ENCODE measurements at places on chromosomes 2 and 18. TPM values are rescaled to one million over a fixed set of nuclear protein-coding genes. Genes with fewer than 3 reads are reported as not detected.

DNAH7 gene
- total RNA-seq: 0.42 TPM

ATG16L1 gene
- 36.1 TPM for total RNA-seq

GRCh38 chr2:196142825-196143224, 28.6 kb downstream of the STK17B start:
- H3K27ac ChIP-seq: no peak overlapping the region
- no peak for DNase-seq
- H3K36me3 ChIP-seq: peaks cover 14% of the 10 kb centered on the region
- H3K4me3 ChIP-seq: no peak overlapping the region
- no peaks in the 10 kb centered on the region for H3K27me3 ChIP-seq
- H3K4me1 ChIP-seq: no peaks in the 10 kb centered on the region

- peaks cover 30% of the 10 kb centered on the region for H3K36me3 ChIP-seq
- H3K27ac ChIP-seq: no peak overlapping the region
- no peak overlapping the region for H3K4me3 ChIP-seq
- H3K4me1 ChIP-seq: peaks cover 3% of the 10 kb centered on the region
- DNase-seq: no peak
- H3K27me3 ChIP-seq: no peaks in the 10 kb centered on the region
Measured at GRCh38 chr2:233482616-233483015, 84.0 kb downstream of the USP40 start.

- H3K27me3 ChIP-seq: no peaks in the 10 kb centered on the region
- H3K4me3 ChIP-seq: no peak overlapping the region
- H3K4me1 ChIP-seq: peaks cover 20% of the 10 kb centered on the region
- no peaks in the 10 kb centered on the region for H3K36me3 ChIP-seq
- DNase-seq: peak; percentile 68
Measured at GRCh38 chr2:24984912-24985311, 13.2 kb upstream of the DNAJC27 start.

- DNase-seq: no peak
- no peak overlapping the region for H3K27ac ChIP-seq
- H3K36me3 ChIP-seq: no peaks in the 10 kb centered on the region
- H3K4me1 ChIP-seq: no peaks in the 10 kb centered on the region
- H3K4me3 ChIP-seq: no peak overlapping the region
- H3K27me3 ChIP-seq: no peaks in the 10 kb centered on the region
Measured at GRCh38 chr2:196980001-196980400, 53.5 kb upstream of the PGAP1 start.

GRCh38 chr18:14189858-14190257, 57.6 kb upstream of the ZNF519 start:
- H3K36me3 ChIP-seq: no peaks in the 10 kb centered on the region
- no peak overlapping the region for H3K27ac ChIP-seq
- H3K27me3 ChIP-seq: no peaks in the 10 kb centered on the region
- peak; percentile 9 for DNase-seq

Data from cardiac muscle cell (in vitro differentiated cells and primary cell).